Nucleus accumbens (tissue), 56 donors: ENCODE measurements at places on chromosomes 2 and 18.

DNA sequence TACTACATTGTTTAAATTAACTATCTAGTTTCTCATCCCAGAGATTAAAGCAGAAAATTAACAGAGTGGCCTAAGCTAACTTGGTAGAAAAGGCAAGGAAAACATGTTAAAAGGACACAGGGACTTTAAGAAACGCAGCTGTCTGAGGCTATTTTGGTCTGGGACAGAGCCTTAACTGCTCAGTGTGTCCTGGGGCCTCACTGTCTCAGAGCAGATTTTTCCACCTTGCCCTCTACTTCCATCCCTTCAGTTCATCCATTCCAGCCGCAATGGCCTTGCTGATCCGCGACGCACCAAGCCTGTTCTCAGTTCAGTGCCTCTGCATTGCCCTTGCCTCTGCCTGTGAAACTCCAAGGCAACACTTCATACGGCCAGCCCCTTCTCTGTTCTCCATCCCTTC, 114.9 kb upstream of the OSR1 start:
- DNase-seq = no peak

DNA sequence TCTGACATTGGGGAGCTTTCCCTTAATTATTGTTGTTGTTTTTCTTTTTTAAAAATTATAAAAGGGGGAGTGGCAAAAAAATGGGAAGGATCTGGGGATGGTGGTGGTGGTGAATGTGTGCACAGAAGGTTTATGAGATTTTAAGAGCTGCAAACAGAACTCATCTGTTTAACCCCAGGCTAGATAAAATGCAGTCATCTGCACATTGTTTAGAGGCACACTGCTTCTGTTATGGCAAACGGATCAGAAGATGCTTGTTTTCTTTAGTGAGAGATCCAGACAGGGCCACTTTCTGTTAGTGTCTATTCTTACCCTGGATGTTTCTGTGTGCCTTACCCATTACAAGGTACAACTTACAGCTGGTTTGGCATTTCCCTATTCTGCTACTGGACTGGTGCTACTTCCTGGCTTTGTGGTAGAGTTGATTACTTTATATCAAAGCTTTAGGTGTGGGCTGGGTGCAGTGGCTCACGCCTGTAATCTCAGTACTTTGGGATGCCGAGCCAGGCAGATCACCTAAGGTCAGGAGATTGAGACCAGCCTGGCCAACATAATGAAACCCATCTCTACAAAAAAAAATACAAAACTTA, 68.2 kb upstream of the NRP2 start:
- no peak for DNase-seq

GRCh38 chr2:141508086-141508752, 622.6 kb downstream of the LRP1B start:
- no peak for DNase-seq

GRCh38 chr2:70248181-70248847, at the start of gene TIA1:
TSS of gene TIA1 (minus strand) at chr2:70248628. CDS start at chr2:70248430, 198 bp downstream.
- peak; percentile 96 for DNase-seq

GRCh38 chr2:16727256-16727655, 61.6 kb upstream of the CYRIA start:
- DNase-seq = no peak

- no peak for DNase-seq
Measured at GRCh38 chr18:35289293-35289692, 736 bp downstream of the ZSCAN30 start.

- DNase-seq = no peak
Measured at GRCh38 chr2:88626171-88627054, 851 bp downstream of the EIF2AK3 start.

DNA sequence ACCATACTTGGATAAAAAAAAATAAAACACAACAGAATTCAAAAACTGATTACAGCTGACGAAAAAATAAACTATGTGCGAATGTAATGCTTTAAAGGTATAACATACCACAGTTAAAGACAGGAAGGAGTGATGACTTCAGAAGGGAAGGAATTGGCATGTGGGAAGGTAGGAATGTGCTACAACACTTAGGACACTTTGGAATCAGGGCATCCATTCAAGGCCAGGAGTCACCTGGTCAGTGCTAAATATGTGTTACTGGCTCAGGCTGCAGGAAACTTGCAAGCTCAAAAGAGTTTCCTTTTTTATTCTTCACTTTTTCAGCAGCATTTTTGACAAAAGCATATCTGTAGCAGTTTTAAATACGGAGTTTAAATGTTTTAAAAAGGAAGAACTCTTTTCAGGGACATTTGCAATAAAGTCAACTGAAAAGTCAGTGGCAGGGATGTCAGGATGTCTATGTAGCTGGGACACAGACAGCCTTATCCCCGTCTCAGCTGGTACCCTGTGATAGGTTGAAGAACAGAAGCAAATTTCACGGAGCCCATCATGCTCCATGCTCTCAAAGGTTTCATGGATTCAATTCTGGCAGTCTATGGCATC, 138.0 kb upstream of the KLHL14 start:
- no peak for DNase-seq

GRCh38 chr18:22033085-22033484, 136.3 kb upstream of the GATA6 start:
- no peak for DNase-seq

GRCh38 chr18:32042337-32042736, 23.7 kb downstream of the RNF125 start:
- DNase-seq = no peak

DNA sequence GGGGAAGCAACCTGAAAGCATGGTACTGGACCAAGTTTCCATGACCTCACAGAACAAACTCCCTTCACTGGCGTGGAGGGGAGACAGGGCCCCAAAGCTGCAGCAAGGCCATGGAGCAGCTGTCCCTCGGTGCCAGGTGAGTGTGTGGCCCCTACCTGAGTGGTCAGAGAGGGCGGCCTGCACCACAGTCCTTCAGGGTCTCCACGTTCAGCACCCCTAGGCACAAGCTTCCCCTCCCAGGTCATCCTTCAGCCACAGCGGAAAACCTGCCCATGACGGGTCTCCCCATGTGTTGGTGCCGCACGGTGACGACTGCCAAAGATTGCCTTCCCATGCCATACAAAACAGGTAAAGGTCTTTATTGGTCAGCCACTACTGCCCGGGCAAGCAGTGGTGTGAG, 201.6 kb downstream of the MGAT5 start:
- no peak for DNase-seq

DNA sequence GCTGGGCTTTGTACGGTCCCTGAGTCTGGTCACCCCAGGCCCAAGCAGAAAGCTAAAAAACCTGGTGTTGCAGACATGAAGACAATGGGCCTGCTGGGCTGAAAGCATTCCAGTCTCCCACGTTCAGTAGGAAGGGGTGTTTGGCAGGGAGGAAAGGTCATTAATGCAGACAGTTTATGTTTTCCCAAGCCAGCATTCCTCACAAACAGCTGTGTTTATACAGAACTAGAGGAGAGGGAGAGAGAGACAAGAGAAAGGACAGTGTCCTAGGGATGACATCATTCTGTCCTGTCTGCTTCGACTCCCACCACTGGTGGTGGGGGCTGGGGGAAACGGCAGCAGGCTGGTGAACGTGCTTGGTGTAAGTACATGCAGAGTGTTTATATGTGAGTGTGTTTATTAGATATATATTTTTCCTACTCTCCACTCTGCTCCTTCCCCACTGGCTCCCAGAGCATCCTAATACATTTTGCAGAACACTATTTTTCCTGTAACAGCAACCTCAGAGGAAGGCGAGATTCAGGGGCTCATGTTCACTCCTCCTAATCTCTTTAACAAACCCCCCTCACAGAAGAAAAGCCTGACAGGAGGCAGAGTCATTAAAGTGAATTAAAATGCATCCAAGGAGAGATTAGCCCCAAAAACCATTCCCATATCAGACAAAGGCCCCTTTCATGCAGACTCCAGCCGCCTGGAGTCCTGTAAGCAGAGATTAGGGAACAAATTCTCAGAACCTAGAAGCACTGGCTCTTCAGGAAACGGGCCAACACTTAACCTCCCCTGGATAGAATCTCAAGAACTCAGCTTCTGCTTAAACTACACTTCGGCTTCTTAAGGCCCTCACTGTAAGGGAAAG, 380.4 kb downstream of the TNS1 start:
- no peak for DNase-seq

GRCh38 chr2:229376866-229377265, 105.8 kb upstream of the PID1 start:
- DNase-seq = no peak

DNA sequence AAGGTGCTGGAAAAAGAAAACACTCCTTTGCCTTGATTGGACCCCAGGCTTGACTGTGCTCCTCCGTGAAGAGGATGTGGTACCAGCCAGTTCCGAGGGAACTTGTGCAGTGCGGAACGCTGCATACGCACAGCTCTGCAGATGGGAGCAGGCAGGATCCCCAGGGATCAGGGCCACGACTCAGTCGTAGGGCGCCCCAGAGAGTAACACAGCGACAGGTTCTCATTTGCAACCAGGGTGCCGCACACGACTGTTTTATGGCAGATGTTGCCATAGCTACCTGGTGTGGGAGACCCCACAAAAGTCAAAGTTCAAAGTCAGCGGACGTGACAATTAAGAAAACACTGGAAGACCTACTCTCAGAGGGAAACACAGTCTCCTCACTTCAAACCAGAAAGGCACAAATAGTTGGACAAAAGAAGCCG, 779 bp downstream of the MALL start:
- DNase-seq = no peak

GRCh38 chr2:57981083-57981768, 65.4 kb upstream of the VRK2 start:
- DNase-seq = no peak

- DNase-seq = no peak
Measured at GRCh38 chr18:5693699-5694294, 150.0 kb upstream of the EPB41L3 start.

GRCh38 chr2:168545439-168546082, 89.5 kb downstream of the CERS6 start:
- DNase-seq = no peak

GRCh38 chr2:166373105-166373504, 2.6 kb downstream of the SCN9A start:
- no peak for DNase-seq

- no peak for DNase-seq
Measured at GRCh38 chr2:146131785-146132184, 1611.9 kb upstream of the ZEB2 start.

- no peak for DNase-seq
Measured at GRCh38 chr2:121095257-121096080, 189.5 kb downstream of the TFCP2L1 start.

DNA sequence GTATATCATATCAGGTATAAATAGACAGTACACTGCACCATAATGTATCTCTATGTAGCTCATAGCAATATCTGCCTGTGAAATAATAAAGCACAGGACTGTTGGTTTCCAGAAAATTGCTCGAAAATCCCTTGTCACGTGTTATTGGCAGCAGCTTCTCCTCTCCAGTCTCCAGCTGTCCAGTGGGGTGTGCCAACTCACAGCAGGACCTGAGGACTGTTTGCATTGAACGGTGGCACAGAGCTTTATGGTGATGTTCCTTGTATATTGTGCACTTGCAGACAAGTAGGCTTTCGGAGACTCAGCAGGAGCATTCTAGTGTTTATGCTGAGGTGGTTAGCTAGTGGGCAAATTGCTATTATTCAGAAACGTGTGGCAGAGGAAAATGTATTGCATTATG, 182.2 kb upstream of the ATP5MC3 start:
- DNase-seq = no peak

- no peak for DNase-seq
Measured at GRCh38 chr2:121663434-121663833, 14.2 kb upstream of the CLASP1 start.

GRCh38 chr2:186032102-186032738, 293.6 kb downstream of the FSIP2 start:
- no peak for DNase-seq

GRCh38 chr2:221372159-221372884, 199.8 kb downstream of the EPHA4 start:
- no peak for DNase-seq

- no peak for DNase-seq
Measured at GRCh38 chr2:198483051-198483450, 678.7 kb downstream of the PLCL1 start.

DNA sequence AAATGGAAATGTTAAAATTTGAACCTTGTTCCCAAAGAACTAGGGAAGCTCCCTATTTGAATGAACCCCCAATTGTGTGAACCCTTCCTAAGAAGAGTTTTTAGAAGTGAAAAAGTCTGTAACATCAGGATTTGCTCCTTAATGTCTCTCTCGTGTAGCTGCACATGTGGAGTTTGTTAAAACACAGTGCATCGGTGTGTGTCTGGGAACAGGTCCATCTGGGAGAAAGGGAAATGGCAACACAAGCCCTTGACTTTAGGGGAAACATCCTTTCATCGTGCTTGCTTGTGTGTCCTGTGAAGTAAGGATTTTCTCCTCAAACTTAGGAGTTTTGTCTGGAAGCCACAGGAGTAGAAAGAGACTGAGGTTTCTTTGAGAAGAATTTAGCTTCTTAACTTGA, 203.9 kb downstream of the PRKCE start:
- no peak for DNase-seq

- DNase-seq = no peak
Measured at GRCh38 chr2:12051831-12052230, 305.4 kb downstream of the LPIN1 start.

GRCh38 chr2:42046819-42047487, 868 bp upstream of the PKDCC start:
- no peak for DNase-seq

GRCh38 chr2:202848813-202849212, 22.8 kb downstream of the ICA1L start:
- DNase-seq = no peak

- no peak for DNase-seq
Measured at GRCh38 chr18:3720818-3721545, 271.0 kb downstream of the TGIF1 start.

DNA sequence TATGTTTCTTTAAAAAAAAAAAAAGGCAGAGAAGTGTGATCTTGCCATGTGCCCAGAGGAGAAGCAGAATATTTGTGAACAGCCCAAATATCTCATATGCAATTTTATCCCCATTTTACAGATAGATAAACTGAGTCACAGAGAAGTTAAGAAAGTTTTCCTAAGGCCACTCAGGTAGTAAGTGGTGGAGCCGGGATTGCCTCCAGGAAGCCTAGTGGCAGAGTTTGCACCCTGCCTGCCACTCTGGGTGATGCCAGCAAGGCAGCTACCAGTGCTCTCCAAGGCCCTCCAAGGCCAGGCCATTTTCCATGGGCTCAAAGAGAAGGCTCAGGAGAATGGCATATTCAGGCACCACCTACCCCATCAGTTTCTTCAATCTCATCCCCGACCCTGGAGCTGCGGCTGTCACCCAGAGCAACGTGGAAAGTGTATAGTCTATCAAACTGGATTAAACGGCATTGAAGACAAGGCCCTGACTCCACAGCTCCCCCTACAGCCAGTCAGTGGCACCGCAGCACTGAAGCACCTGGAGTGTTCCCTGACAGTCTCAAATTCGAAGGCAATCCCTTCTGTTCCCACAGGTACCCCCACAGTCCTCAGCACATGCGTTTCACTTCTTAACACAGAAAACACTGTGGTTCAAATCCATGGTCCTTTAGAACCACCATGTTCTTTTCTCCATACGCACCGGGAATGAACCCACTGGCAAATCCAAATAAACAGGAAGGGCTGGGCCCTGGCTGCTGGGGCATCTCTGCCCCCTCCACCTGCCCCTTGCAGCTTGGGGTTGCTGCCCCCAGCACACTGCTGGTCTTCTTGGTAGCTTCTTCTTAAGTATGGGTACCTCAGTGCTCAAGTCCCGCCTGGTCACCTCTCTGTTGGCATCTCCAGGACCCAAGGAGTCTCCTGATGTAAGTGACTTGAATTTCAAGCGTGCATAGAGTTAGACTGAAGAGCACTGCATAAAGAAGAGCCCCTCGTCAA, 175.3 kb downstream of the INHBB start:
- DNase-seq = no peak

GRCh38 chr18:58645398-58645797, 16.5 kb upstream of the ALPK2 start:
- DNase-seq = no peak

- no peak for DNase-seq
Measured at GRCh38 chr2:82789851-82790205, 1669.3 kb downstream of the SUCLG1 start.
